ENCODE measurements at places on chromosomes 2 and 18. TPM values are rescaled to one million over a fixed set of nuclear protein-coding genes. Genes with fewer than 3 reads are reported as not detected.
A peak's percentile ranks its signal among the peaks of the same experiment; 100 is the strongest.

DNA sequence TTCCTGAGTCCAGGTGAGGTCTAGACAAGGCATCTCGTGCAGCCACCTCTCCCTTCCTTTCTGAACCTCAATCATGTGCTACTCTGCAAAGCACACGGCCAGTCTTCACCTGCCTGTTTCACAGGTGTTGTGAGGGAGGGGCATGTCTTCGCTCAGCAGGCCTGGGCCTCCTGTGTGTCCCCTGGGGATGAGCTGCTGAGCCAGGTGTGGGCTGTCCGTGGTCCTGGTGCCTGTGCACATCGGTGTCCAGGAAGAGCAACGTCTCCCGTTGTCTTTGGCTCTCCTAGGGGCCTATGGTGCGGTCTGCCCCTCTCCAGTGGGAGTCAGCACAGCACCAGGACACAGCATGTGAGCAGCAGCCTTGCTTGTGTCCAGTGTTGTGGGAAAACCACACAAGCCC lies 16.7 kb downstream of the ARHGEF4 start:
- DNase-seq = no peak

ACVR1C gene
- total RNA-seq = 0.40 TPM

RGPD8 gene
- 8.4 TPM for total RNA-seq

FNDC4 gene
- 1.7 TPM for total RNA-seq

GRCh38 chr2:163155279-163155883 lies 316.8 kb upstream of the KCNH7 start:
- DNase-seq = peak; percentile 67

SNORC gene
- 14.3 TPM for total RNA-seq

- DNase-seq = no peak
Observed at GRCh38 chr2:4486971-4487370, 783.6 kb downstream of the DCDC2C start.

TNFRSF11A gene
- total RNA-seq = 26.5 TPM

RGPD3 gene
- 0.04 TPM for total RNA-seq

DNA sequence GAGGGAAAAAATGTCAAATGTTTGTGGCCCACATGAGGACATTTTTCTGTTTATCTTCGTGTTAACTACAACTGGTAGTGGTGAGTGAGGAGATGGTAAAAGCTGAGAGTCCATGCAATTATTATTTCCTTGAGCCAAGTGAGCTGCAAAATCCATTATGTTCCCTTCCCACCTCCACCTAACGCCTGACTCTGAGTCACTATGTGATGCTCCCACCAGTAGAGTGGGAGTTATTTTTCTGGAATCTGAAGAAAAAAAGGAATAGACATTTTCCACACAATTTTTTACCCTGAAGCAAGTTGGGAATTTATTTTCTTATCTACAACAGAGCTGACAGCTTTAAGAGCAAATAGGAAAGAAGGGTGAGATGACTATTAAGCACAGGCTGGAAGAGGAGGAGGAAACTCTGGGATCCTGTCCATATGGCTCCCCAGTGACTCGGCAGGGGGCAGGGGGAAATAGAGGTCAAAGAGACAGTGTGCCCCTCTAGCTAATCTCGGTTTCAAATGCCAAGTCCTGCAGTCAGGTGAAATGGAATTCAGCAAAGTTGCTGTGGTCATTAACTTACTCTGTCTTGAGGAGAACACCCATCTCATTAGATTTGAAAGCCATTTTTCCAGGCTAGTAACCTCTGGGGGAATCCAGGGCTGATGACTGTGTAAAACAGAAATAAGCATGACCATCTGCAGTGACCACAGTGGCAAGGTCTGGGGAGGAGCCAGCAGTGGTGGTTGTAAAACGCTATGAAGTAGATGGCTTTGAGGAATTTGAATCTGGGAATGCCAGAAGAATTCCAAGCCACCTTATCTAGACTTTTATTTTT lies 463.9 kb downstream of the STK39 start:
- no peak for DNase-seq

GRCh38 chr18:3631887-3632286 lies 181.9 kb downstream of the TGIF1 start:
- DNase-seq = no peak

REEP1 gene
- total RNA-seq = 0.06 TPM

ALK gene
- total RNA-seq = 0.87 TPM

GRCh38 chr2:20362701-20363435 lies 12.2 kb upstream of the PUM2 start:
- peak; percentile 35 for DNase-seq

DNA sequence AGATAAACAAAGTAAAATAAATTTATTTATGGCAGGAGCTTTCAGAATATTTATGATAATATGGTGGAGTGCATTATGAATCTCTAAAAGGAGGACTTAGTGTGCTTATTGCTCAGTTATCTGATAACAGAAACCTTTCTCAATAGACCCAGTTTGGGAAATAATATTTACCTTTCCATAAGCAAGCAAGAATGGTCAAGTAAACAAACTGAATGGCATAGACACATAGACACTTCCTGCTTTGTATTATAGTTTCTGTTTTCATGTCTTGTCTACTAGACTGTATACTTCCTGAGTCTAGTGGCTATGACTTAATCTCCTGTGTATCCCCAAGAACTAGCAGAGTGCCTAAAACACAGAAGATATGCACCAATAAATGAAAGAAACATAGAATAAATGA lies 87.8 kb downstream of the UPP2 start:
- no peak for DNase-seq

DNA sequence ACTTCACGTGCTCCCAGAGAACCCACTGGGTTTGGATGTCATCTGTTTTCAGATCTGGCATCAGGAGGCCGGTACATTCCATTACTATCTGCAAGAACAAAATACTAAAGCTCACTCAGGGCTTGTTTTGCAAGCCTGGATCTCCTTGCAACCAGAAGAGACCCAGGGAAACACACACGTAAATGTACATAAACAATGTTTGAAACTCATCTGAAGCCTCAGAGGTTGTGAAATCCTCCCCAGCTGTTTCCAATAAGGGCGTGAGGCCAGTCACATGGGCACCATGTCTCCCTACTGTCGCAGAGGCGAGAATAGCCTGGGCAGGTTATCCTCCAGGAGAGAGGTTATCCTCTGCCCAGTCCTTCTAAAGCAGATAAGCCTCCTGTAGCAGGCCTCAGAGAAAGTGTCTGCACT lies 186.9 kb downstream of the GFPT1 start:
- DNase-seq = no peak

DNA sequence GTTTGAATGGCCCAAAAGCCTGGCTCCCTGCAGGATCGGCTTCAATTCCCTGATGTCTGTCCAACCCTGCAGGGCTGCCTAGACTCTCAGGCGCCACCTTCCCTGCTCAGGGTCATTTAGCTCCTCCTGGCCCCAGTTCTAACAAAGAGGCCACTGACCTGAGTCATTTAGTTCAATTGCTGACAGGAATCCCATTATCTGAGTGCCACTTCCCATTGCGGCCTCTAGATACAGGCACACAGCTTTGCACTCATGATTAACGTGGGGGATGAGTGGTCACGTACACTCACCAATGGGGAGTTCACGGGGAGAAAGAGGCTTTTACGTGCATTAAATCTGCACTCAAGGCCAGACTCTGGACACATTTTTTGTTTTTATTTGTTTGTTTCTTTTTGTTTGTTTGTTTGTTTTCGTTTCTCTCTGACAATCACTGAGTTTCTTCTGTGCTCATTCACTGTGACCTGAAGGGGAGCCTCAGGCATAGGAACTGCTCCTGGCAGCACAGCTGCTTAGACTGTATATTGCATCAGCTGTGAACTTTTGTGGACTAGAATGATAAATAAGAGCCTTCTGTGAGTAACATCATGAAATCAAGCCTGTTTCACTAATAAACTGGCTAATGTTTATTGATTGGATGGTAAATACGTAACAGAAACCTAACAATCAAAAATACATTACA lies 118.9 kb upstream of the CTNNA2 start:
- DNase-seq = no peak

DNA sequence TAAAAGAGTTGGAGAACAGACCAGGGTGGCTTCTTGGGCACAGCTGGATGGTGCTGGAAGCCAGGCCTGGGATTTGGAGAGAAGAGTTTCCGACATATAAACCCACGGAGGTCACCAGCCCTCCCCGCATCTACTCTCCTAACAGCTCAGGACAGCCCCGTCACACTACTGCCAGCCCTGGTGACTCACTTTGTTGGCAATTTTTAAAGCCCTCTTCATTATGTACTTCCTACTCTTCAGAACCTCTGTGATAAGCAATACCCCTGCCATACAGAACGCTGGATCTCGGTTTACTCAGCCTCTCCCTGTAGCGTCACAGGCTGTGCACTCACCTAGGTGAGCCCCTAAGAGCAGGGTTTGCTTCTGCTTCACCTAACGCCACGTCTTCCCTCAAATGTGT lies 48.1 kb downstream of the ID2 start:
- DNase-seq = peak; percentile 77

GRCh38 chr2:55033076-55033742 lies 17.0 kb downstream of the RTN4 start:
- no peak for DNase-seq

KRTCAP3 gene
- total RNA-seq = not detected

EVX2 gene
- not detected for total RNA-seq

GALNT3 gene
- total RNA-seq = 44.8 TPM

- peak; percentile 62 for DNase-seq
Observed at GRCh38 chr2:37782721-37783371, 111.4 kb upstream of the CDC42EP3 start.

NRP2 gene
- 18.3 TPM for total RNA-seq

ERFE gene
- total RNA-seq = 7.4 TPM

DNA sequence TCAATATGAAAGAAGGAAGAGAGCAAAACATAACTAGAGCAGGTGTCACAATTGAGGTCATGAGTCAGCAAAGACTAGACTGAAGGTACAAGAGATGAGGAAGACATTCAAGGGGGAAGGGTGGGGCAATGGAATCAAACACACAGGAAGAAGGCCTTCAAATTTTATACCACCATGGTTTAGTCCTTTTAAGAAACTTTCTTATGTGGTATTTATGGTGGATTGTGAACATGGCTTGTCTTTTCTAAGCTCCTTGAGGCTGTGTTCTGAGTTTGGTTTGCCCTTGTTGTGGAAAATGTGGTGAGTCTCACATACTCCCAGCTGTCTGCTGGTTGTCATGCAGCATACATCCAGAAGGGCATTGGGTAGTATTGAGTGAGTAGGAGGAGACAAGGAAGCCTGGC lies 62.1 kb downstream of the NABP1 start:
- no peak for DNase-seq

- peak; percentile 33 for DNase-seq
Observed at GRCh38 chr2:174495365-174496012, 8.7 kb upstream of the GPR155 start.

GRHL1 gene
- 9.3 TPM for total RNA-seq

Measured in PC-3 (cell line).